ENCODE measurements at places on chromosomes 16 and 17.

- DNase-seq = no peak
These were observed 109.0 kb downstream of the FTO start for GRCh38 chr16:53812914-53813313.

- no peak for DNase-seq
These were observed 173.4 kb upstream of the CIBAR2 start for GRCh38 chr16:85285681-85286065.

GRCh38 chr17:7557147-7557764, 1.3 kb upstream of the TNFSF13 start:
- DNase-seq = no peak

DNA sequence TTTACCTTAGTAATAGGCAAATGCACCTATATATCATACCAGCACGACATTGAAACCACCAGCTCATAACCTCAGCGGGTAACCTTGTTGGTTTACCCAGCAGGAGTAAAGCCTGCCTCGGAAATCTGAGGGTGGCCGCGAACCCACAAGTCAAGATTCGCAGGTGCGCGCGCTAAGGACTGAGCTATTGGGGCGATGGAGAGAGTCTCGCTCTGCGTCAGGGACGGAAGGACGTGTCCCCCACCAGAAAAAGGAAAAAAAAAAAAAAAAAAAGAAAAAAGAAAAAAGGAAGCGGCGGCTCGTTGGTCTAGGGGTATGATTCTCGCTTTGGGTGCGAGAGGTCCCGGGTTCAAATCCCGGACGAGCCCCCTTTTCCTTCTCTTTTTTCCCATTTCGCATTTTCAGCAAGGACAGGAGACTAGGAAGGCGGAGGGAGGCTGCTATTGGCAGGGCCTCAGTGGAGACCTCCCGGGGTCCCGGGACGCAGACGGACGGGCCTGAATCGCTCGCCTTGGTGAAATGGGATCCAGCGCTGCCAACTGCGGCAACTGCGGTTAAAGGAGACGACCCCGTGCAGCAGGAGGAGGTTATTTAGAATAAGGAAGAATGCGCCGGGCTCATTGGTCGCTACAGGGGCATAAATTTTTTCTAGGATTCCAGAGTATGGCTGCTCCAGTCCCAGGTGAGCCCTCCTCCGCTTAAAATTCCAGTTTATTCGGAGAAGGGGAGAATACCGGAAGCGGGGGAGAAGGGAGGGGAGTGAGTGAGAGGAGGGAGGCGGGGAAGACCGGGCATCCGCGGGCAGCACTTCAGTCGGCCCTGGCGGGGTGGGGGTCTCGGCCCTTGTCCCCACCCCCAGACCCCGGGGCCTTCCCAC, at the start of gene OR1F1:
TSS of gene OR1F1 (plus strand) at position 407 of the 877 bp plus-strand sequence.
- no peak for DNase-seq

- no peak for DNase-seq
These were observed 27.9 kb downstream of the MBTPS1 start for GRCh38 chr16:84088695-84089395.

DNA sequence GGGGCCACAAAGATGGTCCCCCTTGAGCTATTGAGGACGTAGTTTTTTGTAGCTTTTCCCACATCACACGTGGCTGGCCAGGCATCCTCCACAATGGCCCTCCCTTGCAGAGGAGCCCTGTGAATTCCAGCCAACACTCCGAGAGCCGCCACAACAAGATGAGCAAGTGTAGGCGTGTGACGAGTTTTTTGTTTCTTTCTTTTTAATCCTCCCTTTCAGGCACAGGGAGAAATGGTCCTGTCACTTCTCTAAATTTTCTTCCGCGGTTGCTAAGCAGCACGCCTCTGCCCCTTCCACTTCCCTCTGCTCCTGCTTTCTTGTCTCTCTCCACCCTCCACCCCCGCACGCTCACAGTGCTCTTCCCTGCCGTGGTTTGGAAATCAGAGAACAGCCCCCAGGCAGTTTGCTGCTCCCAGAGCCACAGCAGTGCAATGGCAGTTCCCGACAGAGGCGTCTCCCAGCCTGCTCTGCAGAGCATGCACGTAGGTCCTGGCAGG, 68.0 kb upstream of the MRTFB start:
- no peak for DNase-seq

DNA sequence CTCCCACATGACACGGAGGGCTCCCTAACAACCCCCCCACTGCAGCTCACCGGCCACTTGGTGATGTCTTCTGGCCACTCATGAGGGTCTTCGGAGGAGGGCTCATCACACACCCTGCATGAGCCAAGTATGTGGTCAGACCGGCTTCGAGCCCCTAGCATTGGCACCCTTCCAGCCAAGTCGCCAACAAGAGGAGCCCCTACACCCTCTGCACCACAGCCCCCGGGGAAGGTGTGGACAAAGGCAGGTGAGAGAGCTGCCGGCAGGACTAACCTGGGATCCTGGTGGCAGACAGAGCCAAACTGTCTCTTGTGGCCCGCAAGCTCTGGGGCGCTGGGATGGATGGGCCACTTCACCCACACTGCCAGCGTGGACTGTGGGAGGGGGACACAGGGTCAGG, 6.5 kb downstream of the SNRNP25 start:
- no peak for DNase-seq

DNA sequence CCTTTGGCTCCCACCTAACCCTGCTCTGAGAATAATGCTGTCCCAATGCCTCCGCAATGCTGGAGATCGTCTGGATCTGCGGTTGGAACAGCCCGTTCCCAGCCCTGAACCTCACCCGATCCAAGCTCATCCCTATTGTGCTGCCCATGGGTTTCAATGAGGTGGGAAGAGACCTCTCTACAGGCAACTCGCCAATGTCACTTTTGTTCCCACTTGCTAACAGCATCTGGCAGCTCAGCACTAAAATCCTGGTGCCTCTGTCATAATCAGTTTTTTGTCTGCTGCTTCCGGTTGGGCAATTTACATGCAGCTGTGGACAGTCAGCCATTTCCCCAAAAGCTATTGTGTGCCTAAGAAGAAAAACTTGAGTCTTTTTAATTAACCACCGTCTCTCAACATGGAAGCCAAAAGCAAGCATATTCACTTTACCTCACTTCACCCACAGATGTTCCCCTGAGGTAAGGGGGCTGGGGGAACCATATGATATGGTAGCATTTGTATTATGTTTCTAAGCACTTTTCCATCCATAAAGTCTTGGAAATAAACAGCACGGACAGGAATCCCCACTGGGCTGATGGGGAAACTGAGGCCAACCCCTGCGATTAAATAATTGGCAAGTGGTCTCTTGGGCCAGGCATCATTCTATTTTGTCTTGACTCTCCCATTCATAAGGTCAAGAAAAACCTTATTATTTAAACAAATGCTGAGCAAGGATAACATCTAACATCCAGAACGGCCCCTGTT, 159.2 kb upstream of the CDH5 start:
- no peak for DNase-seq

GRCh38 chr17:4474093-4474492, 24.6 kb upstream of the SPNS2 start:
- DNase-seq = no peak

- no peak for DNase-seq
These were observed 4.1 kb upstream of the TMEM11 start for GRCh38 chr17:21218101-21218500.

GRCh38 chr16:75452464-75453190, 11.9 kb downstream of the TMEM170A start:
- no peak for DNase-seq

DNA sequence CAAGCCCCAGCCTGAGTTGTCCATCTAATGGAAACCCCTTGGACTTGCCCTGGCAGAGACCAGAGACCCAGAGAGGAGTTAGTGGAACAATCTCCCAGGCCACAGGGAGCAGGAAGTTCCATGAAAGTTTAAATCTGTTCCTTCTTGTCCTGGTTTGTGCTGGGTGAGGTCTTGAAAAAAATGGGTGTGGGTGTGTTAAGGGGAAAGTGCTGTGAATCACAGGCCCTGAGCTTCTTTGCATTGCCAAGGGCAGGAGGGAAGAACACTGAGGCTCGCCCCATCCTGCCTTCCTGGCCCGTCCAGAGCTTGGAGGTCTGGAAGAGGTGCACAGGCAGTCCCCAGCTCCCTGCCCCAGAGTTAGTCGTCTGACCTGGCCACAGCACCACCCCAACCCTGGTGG, 2.3 kb downstream of the ADORA2B start:
- no peak for DNase-seq

DNA sequence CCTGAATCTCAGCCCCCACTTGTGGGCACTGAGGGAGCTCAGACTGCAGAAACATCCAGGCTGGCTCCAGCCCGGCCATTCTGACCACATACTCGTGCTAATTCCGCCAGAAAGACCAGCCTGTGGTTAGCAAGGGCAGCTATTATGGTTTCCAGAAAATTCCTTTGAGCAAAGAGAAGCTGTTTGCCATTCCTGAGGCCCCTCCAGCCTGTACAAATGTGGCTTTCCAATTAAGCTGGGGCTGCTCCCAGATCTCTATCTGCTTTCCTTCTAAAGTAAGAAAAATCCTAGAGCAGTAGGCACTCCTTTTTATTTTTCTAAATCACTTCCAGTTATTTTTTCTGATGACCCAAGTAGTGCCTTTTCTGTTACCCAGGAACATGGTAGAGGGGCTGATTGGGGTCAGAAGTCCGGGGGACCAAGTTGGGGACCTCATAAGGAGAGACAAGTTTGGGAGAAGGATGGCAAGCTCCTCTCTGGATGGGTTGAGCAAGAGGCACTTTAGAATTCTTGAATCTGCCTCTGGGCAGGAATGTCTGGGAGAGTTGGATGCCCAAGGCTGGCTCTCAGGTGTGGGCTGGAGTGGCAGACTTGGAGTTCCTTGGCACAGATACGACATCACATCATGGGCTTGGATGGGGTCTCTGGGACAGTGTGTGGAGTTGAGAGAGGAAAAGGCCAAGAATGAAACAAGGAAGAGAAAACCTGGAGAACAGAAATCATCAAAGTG, 83.3 kb upstream of the TNRC6C start:
- no peak for DNase-seq

GRCh38 chr16:71428883-71429282, 13.0 kb downstream of the TLE7 start:
- no peak for DNase-seq
